ENCODE measurements at places on chromosomes 7 and 10.
A peak's percentile ranks its signal among the peaks of the same experiment; 100 is the strongest.

GRCh38 chr10:45197816-45198485 lies 117.5 kb downstream of the OR13A1 start:
- no peak for DNase-seq

DNA sequence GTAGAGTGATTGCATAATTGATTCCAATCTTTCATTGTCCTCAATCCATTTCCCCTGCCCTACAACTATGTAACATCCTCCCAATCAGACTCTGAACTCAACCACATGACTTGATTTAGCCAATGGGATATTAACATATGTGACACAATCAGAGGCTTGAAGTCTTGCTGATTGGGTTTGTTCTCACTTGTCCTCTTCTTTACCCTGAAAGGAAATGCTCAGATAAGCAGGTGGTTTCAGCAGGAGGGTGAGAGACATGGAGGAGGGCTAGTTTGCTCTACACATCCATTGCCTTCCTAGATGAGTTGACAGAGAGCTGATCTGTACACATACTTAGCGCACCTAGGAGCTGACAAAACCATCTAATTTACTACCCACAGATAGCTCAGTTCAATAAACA lies 669.4 kb downstream of the NRG3 start:
- DNase-seq, result no peak

- no peak for DNase-seq
Measured at GRCh38 chr7:76054123-76055120, 6.5 kb downstream of the MDH2 start.

DNA sequence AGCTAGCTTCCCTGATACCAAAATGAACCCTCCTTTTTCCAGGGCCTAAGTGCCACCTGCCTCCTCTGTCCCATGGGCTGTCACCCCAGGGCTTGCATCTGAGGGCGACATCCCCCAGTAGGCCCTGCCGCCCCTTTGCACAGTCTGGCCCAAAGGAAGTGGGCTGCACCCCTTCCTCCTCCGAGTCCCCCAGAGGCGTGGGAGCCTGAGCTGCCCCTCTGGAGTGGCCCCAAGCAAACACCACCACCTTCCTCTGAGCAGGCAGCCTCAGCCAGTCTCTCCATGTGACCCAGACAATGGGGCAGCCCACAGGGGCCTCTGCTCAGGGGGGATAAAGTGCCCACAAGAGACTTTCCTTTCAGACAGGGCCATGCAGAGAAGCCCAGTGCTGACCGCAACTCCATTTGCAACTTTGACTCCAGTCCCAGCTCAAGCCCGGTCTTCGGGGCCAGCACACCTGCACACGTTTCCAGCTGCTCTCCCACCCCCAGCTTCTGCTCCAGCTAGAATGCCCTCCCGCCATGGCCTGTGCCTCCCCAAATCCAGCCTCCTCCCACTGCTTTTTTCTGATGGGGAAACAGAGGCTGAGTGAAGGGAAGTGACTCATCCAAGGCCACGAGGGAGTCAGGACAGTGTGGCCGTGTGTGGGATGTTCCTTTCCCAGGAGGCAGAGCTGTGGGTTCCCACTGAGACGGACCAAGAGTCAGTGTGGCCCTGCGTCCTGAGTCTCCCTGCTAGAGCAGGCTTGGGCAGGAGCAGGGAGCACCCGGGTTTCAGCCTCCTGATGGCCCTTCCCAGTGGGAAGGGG lies 111.9 kb downstream of the ZMIZ1 start:
- no peak for DNase-seq

GRCh38 chr7:136023134-136023869 lies 46.1 kb upstream of the MTPN start:
- DNase-seq, result no peak

GRCh38 chr7:125136341-125136740 lies 206.7 kb upstream of the POT1 start:
- no peak for DNase-seq

DNA sequence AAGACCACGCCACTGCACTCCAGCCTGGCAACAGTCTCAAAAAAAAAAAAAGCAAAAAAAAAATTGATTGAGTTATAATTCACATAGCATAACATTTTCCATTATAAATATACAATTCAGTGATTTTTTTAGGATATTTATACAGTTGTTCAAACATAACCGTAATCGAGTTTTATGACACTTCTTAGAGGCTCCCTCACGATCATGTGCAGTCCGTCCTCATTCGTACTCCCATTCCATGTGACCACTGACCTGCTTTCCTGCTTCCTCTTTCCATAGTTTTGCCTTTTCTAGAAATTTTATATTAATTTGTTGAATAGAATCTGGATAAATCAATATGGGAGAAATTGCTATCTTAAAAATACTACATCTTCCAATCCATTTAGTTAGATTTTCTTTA lies 45.7 kb downstream of the VTI1A start:
- DNase-seq, result no peak

- DNase-seq, result no peak
Measured at GRCh38 chr7:151729521-151729921, 147.4 kb downstream of the PRKAG2 start.

DNA sequence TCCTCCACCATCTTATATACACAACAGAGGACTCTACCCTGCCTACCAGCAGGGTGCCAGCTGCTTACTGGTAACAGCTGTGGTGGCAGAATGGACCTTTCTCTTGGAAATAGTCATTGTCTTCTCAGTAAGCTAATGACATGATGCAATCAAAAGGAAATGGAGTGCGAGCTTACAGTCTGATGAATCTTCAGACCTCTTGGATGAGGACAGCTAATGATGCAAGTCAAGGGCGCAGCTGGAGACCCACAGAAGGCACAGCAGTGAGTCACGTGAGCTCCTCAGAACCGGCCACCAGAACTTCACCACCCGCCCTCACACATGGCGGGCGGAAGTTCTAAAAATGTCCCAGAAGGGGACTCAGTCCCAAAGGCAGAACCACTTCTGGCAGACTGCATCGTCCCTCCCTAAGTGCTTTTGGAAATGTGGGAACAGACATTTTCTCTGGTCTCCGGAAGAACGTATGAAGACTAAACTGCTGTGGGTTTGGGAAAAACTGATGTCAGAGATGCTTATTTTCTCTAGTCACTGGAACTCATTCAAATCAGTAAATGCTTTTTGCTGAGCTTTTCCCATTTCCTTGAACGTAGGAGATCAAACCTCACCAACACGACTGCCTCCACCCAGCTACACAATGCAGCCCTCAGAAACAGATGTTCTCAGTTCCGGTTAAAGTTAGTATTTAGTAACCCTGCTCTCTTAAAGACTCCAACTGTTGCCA lies 96.4 kb downstream of the FAS start:
- peak; percentile 44 for DNase-seq

DNA sequence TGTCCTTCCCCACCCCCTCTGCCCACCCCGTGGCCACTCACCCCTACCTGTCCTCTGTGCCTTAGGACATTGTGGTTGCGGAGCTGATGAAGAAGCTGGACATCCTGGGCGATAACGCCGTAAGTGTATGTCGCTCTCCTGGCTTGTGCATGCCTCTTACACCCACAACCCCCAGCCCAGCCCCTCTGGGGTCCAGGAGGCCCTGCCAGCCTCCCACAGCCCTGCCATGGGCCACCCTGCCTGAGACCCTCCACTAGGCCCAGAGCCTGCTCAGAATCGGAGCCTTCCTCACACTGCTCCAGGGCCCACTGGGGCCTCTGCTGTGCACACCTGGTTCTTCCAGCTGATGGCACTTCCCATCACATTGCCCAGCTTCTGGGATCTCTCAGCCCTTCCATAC lies 36.8 kb upstream of the DPYSL4 start:
- DNase-seq, result no peak

GRCh38 chr10:132809232-132810140 lies 23.5 kb upstream of the NKX6-2 start:
- no peak for DNase-seq

- no peak for DNase-seq
Measured at GRCh38 chr10:101478956-101479355, 109.1 kb downstream of the POLL start.

DNA sequence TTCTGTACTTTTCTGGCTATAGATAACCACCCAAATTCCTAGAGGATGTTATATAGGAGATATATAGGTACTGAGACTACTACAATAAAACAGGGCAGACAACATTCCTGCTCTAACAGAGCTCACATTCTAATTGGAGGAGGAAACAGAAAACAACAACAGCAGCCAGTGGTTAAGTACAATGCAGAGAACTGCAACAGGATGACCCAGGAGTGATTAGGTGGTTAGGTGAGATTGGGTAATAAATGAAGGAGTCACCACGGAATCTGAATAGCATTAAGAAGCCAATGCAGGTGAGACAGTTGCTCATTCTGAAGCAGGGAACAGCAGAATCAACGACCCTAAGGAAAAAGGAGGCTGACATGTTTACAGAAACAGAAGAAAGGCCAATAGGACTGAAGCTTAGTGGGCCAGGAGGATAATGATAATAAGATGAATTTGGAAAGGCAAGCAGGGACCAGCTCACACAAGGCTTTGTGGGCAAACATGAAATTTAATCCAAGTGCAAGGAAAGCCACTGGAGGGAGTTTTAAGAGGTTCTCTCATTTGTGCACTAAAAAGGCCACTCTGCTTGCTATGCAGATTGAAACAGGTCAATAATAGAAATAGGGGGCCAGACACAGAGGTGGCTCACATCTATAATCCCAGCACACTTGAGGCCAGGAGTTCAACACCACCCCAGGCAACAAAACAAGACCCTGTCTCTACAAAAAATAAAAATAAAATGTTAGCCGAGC lies 16.9 kb upstream of the REEP3 start:
- DNase-seq, result no peak

GRCh38 chr7:131021902-131022301 lies 287.9 kb upstream of the KLF14 start:
- no peak for DNase-seq

DNA sequence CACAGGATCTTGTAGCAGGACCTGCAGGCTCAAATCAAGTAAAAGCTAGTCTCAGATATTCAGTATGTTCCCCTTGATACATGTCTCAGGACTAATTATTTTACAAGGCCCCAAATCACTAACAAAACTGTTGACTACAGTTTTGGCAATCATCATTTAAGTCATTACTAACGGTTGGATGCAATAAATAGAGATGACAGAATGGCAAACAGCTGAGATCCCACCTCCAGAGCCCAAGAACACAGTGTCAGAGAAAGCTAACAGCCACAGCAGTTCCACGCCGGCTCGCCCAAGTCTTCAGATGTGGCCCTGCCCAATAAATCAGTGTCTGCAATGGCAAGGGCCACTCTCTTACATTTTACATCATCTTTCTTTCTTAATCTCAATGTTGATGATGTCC lies 87.6 kb downstream of the CTBP2 start:
- DNase-seq, result no peak

DNA sequence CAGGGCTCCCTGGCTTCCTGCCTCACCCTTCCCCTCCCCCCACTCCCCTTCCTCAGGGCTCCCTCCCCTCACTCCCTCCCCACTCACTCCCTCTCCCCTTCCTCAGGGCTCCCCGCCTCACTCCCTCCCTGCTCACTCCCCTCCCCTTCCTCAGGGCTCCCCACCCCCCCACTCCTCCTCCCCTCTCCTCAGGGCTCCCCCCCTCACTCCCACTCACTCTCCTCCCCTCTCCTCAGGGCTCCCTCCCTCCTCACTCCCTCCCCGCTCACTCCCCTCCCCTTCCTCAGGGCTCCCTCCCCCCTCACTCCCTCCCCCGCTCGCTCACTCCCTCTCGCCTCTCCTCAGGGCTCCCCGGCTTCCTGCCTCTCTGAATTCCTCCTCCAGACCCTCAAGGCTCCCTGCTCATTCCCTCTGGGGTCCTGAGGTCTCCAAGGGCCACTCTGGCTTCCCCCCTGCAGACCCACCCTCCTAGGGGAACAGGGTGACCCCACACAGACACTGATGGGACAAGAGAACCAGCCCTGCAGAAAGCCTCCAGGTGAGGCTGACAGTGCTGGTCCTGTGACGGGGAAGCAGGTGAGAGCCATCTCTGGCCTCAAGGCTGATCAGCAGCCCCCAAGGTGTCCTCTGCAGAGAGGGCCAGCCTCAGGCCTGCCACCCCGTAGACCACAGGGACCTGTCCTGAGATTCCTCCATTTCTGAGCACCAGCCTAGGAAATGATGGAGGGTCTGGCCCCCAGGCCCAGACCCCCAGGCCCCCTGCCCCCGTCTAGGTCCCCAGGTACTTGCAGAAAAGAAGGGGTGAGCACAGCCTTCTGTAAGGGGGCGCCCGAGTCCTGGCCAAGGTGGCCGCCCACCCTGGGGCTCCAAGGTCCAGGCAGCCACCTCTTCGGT lies 47.2 kb downstream of the PWWP2B start:
- DNase-seq, result no peak

DNA sequence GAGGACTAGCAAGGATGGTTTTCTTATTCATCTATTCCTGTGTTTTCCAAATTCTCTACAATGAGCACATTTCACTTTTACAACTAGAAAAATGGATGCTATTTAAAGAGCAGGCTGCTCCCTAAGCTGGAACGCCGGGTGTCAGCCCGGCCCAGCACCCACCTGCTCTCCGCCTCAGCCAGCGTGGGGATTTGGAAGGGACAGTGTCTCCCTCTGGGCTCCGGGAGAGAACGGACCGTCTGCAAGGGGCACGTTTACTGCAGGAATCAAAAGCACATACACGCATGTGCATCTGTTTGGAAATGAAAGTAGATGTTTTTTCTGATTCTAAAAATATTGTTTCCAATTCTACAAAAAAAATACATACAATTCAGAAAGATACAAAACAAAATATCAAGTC lies 2.3 kb upstream of the JAKMIP3 start:
- no peak for DNase-seq

GRCh38 chr10:127937915-127938463 lies 31.1 kb downstream of the PTPRE start:
- no peak for DNase-seq

GRCh38 chr7:73382934-73383503 lies 50.6 kb upstream of the FZD9 start:
- DNase-seq, result no peak

GRCh38 chr7:12930534-12930933 lies 243.1 kb downstream of the ARL4A start:
- no peak for DNase-seq

- DNase-seq, result no peak
Measured at GRCh38 chr10:71031026-71031425, 142.7 kb upstream of the PCBD1 start.

DNA sequence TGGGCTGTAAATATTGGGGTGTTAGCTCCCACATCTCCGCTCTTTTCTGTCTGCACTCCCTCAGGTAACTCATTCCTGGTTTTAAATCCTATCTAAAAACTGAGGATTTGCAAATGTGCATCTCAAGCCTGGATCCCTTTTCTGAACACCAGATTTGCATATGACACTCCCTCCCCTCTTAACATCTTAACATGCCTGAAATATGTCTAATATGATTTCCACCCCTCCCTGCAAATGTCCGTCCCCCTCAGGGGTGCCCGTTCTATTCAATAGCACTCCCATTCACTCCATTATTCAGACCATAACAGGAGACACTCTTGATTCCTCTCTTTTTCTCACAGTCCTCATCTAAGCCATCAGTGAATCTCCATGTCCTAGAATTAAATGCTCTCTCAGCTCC lies 8.3 kb upstream of the CALD1 start:
- no peak for DNase-seq

- DNase-seq, result no peak
Measured at GRCh38 chr7:123570390-123571182, 13.0 kb upstream of the NDUFA5 start.

Data from omental fat pad (tissue), 4 donors.